ENCODE measurements at places on chromosomes 4 and X.
A peak's percentile ranks its signal among the peaks of the same experiment; 100 is the strongest.

- DNase-seq, result no peak
Measured at GRCh38 chrX:101977106-101977505, 45.3 kb upstream of the ZMAT1 start.

- peak; percentile 29 for DNase-seq
Measured at GRCh38 chr4:22897520-22898108, 204.9 kb downstream of the GBA3 start.

- DNase-seq, result no peak
Measured at GRCh38 chrX:116757491-116757890, 294.7 kb upstream of the CT83 start.

GRCh38 chr4:8163436-8164193 lies 5.0 kb upstream of the ABLIM2 start:
- DNase-seq, result no peak

DNA sequence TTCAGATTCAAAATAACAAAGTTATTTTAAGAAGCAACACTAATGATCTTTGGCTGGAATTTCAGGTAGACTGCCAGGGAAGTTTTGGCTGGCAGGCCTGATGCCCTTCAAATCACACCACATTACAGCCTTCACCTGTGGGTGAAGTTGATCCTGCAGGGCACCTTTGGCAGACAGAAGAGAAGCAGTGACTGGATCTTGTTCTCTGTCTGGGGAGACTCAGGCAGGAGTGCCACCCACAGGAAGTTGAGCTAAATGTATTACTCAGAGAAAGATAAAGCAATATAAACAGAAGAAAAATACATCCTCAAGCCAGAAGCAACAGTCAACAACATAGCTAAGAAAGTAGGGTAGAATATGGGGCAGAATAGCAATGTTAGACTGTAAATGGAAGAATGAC lies 12.8 kb upstream of the CFAP299 start:
- no peak for DNase-seq

DNA sequence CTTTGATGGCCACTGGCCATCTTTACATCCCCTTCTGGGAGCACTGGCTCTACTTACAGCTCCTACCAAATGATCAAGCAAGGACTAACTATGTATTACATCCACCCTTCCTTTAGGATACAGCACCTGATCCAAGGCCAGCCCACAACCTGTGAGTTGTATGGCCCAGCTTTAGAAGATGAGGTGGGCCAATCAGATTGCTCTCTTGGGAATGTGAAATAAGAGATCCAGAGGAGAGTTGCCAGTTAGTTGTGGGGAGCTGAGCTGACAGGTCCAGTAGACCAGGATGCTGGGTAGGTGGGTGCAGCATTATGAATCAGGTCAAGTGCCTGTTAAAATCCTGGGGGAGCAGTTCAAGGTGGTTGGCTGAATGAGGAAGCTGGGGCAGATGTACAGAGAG lies 111.5 kb downstream of the GNL3L start:
- no peak for DNase-seq

Measured in H1 (cell line).